ENCODE measurements at places on chromosomes 13 and 19.

GRCh38 chr13:31349156-31349555 is 149.4 kb downstream of the B3GLCT start:
- DNase-seq: no peak

DNA sequence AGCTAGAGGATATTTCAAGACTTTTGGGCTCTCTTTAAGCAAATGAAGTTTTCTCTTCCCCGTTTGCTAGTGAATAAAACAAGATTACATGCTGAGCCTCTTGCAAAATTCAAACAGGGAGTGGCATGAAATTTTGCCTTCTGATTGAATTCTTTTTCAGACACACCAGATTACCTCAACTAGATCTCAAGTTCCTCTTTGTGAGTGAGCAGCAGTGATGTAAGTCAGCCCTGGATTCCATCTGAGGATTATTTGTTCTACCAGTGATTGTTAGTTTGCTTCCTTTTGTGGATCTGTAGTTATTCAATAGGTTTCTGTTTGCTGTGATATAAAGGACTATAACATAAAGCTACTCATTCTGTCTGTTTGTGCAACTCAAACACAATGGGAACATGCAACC is 407.7 kb downstream of the LMO7 start:
- no peak for DNase-seq

DNA sequence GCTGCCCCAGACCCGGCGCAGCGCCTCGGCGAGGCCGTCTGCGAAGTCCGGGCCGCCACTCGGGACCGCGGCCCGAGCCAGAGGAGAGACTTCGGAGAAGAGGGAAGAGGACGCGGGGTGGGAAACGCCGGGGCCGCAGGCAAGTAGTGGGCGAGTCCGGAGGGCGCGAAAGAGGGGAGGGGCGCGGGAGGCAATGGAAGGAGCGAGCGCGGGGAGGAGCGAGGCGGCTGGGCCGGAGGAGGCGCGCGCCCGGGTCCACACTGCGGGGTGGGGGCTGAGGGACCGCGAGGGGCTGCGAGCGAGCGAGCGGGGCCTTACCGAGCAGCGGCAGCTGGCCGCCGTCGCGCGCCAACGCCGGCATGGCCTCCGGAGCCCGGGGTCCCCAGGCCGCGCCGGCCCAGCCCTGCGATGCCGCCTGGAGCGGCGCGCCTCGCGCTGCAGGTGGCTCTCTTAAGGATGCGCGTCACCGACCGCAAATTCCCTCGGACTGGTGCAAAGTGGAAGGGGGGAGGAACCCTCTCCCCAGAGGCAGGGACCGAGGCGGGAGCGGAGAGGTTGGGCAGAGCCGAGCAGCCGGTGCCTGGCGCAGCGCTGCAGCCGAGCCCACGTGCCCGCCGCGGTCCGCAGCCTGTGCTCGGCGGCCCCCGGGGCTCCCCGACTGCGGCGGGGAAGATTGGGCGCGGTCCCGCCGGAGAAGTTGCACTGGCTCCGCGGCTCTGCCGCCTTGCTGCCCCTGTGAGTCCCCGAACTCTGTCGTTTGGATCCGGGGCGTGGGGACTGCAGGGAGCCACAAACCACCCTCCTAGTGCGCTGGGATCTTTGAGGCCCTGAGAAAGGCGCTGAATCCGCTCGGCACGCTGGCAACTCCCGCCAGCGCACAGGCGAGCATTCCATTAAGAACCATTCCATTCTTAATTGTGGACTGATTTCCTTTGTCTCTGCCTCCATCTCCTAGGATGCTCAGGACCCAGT is at the start of gene FLT3:
FLT3 (minus strand) TSS at position 427 of the 972 bp plus-strand sequence; CDS start at position 361, 66 bp downstream.
- DNase-seq: peak; percentile 73

DNA sequence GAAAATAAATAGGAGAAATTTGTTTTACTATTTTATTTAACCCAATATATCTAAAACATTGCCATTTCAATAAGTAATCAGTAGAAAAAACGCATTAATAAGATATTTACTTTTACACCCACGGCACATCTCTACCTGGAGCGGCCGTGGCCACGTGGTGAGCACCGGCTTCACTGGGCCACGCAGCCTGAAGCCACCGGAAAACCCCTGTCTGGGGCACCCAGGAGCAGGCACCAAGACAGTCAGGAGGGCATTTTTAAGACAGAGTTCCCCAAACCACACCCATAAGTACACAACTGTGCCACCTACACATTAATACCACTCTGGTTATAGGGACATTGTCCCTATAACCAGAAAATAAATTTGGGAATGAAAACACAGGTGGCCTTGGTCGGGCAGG is 80.9 kb downstream of the SPACA7 start:
- DNase-seq: no peak

GRCh38 chr19:57348136-57348535 is 2.9 kb upstream of the ZNF304 start:
- DNase-seq: no peak

DNA sequence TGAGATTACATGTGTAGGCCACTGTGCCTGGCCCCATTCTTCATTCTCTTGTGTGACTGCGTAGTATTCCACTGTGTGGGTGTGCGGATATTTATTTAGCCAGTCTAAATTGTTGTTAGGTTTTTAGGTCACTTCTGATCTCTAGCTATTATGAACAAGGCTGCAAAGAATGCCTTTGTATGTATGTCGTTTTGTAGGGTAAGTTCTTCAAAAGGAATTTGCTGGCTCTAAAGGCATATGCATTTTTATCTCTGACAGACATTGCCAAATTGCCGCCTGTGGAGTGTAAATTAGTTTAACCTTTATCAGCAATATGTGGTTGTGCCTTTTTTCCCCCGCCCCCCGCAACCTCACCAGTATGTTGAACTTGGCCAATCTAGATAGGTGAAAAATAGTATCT is 30.3 kb upstream of the EHD2 start:
- peak; percentile 93 for DNase-seq

GRCh38 chr13:36217456-36217855 is 3.1 kb upstream of the SOHLH2 start:
- DNase-seq: no peak

GRCh38 chr19:47280183-47280797 is 5.6 kb downstream of the INAFM1 start:
- peak; percentile 28 for DNase-seq

DNA sequence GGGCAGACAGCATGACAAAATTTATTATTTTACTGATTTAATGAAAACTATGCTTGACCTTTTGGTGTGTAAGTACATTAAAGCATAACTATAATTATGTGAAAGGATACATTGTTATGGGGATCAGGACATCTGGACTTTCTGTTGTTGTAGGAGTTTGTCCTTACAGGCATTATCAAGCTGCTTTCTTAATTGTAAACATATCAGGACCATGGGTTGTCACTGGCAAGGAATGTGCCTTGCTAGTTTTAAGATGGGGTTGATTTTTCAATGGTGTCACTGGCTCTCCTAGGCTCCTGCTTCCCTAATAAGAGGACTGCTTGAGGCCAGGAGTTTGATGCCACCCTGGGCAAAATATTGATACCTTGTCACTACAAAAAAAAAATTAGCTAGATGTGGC is 32.6 kb downstream of the KBTBD6 start:
- DNase-seq: no peak

DNA sequence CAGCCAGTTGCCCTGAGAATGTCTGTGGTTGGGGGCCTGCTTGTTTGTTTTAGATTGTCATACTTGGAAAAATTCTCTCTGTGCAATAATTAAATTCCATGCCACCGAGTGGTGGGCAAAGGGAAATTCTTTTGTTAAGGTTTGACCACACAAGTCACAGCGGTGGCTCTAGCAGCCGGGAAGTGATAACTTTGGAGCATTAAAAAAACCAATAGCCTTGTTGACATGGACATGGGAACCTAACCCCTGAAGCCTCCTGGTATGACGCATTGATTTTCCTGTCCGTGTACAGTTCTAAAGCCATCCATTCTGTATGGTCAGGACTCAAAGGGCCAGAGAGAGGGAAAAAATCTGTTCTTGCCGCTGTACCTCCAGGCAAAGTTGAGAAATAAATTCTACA is 384.9 kb upstream of the ZNF507 start:
- DNase-seq: peak; percentile 51

GRCh38 chr13:44803390-44803789 is 185.9 kb downstream of the NUFIP1 start:
- no peak for DNase-seq

GRCh38 chr19:34082289-34083077 is 89.8 kb upstream of the LSM14A start:
- DNase-seq: peak; percentile 10

GRCh38 chr19:38089440-38089839 is 134.6 kb downstream of the DPF1 start:
- no peak for DNase-seq

GRCh38 chr13:114140131-114140905 is 7.9 kb upstream of the RASA3 start:
- no peak for DNase-seq

DNA sequence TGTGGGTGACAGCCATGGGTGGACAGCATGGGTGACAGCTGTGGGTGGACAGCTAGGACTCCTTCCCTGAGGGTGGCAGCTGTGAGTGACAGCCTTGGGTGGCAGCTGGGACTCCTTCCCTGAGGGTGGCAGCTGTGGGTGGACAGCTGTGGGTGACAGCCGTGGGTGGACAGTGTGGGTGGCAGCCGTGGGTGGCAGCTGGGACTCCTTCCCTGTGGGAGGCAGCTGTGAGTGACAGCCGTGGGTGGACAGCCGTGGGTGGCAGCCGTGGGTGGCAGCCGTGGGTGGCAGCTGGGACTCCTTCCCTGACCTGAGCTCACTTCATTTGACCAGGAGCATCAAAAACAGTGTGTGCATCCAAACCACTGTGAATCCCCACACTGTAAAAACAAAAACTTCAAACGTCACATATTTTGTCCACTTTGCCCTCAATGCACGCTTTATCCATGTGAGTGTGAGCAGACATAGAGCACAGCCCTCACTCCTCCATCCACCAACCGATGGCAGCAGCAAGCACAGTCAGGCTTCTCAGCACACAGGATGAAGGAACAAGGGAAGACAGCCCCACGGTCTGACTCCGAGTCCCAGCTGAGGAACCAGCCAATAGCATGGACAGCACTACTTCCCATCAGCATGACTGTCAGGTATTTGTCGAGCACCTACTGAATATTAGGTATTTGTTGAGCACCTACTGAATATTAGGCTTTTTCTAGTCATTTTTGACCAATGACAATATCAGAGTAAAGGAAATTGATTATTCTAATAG is 1.6 kb upstream of the CFAP97D2 start:
- DNase-seq: no peak

GRCh38 chr13:46660416-46660815 is 107.4 kb downstream of the LRCH1 start:
- DNase-seq: no peak

- peak; percentile 80 for DNase-seq
Measured at GRCh38 chr13:33110713-33111413, 94.6 kb downstream of the KL start.

DNA sequence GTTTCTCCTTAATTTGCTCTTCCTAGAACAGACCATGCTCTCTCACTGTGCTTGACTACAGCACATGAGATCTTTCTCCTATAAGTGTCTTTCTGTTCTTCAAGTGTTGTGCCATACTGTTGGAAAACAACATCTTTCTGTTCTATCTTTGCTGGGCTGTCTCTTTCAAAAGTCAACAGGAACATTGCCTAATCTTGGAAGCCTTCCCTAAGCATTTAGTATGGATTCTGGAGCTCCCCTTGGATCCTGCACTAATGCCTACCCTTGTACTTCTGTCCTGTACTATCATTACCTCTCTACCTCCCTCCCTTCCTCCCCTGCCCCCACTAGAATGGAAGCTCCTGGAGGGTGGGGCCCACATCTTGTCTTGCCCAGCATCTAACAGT is 26.8 kb downstream of the STARD13 start:
- DNase-seq: no peak

GRCh38 chr13:44618326-44618725 is 42.2 kb upstream of the TSC22D1 start:
- peak; percentile 78 for DNase-seq

- DNase-seq: peak; percentile 73
Measured at GRCh38 chr19:55319785-55320184, 5.4 kb downstream of the TMEM150B start.

GRCh38 chr13:77691871-77692270 is 5.6 kb upstream of the SLAIN1 start:
- DNase-seq: no peak

GRCh38 chr19:14512406-14512961 is 5.7 kb downstream of the DNAJB1 start:
- no peak for DNase-seq

- no peak for DNase-seq
Measured at GRCh38 chr19:6891761-6892385, 4.5 kb downstream of the ADGRE1 start.

DNA sequence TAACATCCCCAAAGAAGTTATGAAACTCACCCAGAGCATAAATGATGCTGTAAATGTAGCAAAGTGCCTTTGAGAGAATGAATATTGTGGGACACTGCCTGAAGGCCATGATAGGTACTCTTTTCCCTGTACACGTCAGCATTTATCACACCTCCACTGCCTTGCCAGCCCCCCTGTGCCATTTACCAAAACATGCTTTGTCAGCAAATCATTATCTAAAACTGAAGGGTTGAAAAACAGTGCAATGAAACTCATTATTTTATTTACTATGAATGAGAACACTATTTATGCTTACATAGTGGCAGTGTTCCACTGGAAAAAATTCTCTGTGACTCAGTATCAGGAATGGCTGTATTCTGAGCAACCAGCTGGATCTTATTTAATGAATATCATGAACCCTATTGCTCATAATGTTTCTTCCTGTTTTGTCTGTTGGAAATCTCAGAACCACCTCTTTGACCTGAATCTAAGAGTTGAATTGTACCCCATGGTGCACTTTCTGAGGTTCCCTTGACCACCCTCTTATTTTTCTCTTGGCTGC is 564.1 kb downstream of the DCT start:
- DNase-seq: peak; percentile 54

- no peak for DNase-seq
Measured at GRCh38 chr13:40987606-40988280, 31.4 kb downstream of the ELF1 start.

- no peak for DNase-seq
Measured at GRCh38 chr13:93233997-93234416, 7.4 kb downstream of the GPC6 start.

GRCh38 chr13:98896083-98896867 is 81.6 kb downstream of the DOCK9 start:
- no peak for DNase-seq

- no peak for DNase-seq
Measured at GRCh38 chr19:30207357-30207756, 164.8 kb upstream of the ZNF536 start.

- no peak for DNase-seq
Measured at GRCh38 chr13:45297456-45298205, 43.4 kb downstream of the TPT1 start.

Measured in astrocyte of the hippocampus (primary cell).